Stimulated activated CD4-positive, alpha-beta T cell treated with anti-CD3 and anti-CD28 coated beads, TNF-alpha, amount 100 ng/mL, for 4 hours (primary cell): ENCODE measurements at places on chromosomes 16 and 17.

DNA sequence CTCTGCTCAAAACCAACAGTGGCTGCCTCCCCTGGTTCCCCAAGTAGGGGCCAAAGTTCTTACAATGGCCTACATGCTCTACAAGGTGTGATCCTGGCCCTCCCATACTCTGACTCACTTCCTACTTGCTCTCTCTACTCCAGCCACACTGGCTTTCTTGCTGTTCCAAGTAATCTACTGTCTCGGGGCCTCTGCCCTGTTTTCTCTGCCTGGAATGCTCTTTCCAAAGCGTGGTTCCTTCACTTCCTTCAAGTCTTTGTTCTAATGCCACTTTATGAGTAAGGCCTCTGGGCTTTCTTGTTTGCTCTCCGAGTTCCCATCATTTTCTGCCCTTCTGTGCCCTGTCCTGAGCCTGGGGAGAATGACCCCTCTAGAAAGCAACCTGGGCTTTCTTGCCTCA lies 4.1 kb upstream of the CDH3 start:
- DNase-seq, result no peak

DNA sequence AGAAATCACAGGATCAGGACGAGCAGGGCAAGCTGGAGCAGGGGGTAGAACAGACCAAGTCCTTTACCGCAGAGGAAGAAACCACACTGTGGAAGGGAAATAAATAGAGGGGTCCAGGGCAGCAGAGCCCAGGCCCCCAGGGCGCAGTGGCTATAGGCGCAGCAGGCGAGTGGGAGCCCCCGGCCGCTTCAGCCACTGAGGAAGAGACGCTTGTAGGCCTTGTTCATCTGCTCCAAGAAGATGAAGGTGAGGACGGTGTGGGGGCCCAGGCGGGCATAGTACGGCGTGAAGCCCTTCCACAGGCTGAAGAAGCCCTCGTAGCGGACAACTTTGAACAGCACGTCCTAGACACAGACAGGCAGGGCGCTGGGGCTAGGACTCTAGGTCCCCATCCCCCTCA lies 2.3 kb downstream of the SLC25A11 start:
- DNase-seq, result no peak

DNA sequence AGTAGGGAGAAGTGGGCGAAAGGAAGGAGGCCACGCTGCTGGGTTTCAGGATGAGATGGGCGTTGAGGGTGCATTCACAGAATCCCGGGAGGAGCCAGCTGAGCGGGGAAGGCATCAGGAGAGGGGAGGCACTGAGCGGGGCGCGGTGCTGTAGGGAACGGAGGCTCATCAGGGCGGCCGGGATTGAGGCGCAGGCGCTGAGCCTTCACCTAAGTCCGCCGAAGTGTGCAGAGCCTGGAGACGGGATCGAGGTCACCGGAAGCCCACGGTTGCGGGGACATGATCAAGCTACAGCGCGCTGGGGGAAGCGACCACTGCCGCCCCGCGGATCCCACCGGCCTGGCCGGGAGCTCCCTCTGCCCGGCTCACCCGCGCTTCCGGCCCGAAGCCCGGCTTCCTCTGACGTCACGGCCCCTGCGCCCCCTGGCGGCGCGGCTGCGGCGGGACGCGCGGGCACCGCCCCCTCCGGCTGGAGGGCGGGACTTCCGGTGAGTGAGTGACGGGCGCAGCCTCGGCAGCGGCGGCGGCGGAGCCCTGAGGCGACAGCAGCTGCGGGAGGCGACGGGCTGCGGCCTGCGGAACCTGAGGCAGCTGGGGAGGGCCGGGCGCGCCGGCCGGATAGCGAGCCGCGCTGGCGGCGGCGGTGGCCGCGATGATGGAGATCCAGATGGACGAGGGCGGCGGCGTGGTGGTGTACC lies at the start of gene MAPK8IP3:
Gene MAPK8IP3, plus strand, starts transcription at position 508 of the 698 bp plus-strand sequence. Its CDS starts 145 bp downstream, at position 653.
- DNase-seq, result peak; percentile 90

DNA sequence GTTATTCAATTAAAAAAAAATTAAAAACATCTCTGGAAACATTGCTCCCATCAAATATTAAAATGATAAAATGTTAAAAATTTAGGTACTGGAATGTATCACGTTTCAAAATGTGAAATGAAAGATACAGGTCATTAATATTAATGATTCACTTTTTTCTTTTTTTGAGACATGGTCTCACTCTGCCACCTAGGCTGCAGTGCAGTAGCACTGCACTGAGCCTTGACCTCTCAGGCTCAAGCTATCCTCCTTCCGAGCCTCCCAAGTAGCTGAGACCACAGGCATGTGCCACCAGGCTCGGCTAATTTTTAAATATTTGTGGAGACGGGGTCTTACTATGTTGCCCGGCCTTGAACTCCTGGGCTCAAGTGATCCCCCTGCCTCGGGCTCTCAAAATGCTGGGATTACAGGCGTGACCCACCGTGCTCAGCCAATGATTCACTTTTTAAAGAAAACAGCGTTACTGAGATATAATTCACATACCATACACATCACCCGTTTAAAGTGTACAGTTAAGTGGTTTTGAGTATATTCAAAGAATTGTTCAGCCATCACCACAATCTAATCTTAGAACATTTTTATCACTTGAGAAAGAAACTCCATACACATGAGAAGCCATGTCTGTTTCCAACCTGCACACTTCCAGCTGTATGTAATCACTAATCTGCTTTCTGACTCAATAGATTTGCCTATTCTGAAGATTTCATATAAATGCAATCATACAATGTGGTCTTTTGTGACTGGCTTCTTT lies 19.1 kb upstream of the NETO2 start:
- DNase-seq, result no peak

GRCh38 chr17:9107527-9107926 lies 86.2 kb downstream of the NTN1 start:
- no peak for DNase-seq

GRCh38 chr16:89599451-89599858 lies 14.0 kb upstream of the DPEP1 start:
- DNase-seq, result no peak

DNA sequence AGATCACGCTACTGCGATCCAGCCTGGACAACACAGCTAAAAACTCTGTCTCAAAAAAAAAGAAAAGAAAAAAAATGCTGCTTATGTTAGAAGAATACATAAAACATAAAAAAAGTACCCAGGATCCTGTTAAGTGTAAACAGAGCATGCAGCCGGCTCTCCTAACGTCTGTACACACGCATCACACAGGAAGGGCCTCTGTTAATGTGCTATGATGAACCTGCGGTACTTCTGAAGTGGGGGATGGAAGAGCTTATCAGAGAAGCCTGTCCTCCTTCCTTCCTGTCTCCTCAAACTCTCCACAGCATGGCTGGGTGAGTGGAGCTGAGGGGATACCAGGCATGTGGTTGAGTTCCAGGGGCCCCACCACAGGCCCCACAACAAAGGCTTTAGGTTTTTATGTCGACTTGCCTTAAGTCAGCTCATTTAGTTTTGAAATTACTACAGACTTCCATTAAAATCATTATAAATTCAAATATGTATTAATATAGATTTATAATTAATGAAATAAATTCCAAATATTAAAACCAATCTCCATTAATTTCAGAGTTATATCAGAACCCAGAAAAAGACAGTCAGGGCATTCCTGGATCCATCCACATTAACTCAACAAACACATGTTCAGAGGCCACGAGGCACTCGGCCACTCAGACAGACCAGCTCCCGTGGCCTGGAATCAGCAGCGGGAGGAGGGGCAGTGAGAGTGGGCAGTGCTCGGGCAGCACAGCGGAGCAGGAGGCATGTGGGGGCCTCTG lies 11.7 kb downstream of the CCDC57 start:
- DNase-seq, result no peak

DNA sequence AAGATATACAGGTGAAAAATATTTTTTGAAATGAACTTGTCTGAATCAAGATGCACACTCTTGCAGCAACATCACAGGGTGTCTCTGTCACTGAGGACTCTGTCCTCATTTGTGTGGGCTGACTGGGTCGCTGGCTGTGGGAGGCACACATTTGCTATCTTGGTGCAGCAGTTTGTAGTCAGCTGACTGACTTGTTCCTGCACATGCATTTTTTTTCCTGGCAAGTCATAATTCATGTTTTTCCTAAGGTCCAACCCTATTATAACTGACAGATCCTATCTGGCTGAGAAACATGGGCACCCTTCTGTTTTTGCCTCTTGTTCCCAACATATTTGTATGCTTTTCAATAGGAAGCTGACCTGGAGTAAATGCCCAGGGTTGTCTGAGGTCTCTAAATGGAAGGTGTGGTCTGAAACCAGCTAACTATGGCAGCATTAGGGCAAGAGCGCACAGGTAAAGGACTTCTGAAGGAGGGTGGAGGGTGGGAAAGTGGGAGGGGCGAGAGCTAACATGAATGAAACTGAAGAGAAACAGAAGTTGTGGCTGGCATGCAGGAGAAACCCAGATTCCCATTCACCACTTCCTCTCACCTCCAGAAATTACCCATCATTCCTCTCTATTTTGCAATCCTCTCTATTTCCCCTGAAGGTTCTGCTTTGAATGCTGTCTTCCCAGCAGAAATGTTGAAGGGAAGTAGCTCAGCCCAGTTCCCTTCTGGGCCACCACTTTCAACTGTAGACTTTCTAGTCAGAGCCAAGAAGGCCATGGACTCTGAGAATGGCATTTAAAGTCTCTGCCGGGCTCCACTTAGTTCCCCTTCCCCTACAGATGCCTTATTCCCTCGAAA lies 166.1 kb downstream of the PRKCA start:
- DNase-seq, result no peak

DNA sequence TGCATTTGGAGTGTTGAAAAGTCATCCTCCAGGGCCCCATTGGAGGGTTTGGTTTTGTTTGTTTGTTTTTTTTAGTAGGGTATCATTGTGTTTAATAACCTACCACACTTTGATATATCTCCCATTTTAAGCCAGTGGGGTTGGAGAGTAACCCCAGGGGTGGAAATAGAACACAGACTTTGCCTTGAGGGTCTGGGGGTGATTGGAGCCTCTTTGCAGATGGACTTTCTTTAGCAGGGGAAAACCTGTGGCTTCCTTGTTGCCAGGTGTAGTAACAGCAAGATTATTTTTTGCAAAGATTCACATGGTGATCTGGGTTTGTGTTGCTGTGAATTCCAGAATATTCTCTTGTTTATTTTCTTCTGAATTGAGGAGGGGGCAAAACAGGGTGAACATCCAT lies 1.5 kb downstream of the ABCC1 start:
- DNase-seq, result no peak

DNA sequence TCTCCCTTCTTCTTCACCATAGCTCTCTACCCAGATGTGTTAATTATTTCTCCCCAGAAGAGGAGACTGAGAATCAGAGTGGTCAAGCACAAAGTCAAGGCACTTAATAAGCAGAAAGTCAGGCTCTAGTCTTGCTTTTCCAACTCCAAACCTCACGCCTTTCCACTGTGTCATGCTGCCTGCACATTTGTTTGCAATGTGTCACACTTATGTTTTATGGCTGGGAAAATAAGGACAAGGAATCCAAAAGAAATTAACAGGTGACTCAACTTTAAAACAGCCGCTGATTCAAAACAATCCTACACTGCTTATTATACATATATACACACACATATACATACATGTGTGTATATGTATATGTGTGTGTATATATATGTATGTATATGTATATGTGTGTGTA lies 255.7 kb upstream of the DYNLRB2 start:
- no peak for DNase-seq

- DNase-seq, result no peak
Observed at GRCh38 chr16:4654011-4654963, 29.7 kb downstream of the MGRN1 start.

DNA sequence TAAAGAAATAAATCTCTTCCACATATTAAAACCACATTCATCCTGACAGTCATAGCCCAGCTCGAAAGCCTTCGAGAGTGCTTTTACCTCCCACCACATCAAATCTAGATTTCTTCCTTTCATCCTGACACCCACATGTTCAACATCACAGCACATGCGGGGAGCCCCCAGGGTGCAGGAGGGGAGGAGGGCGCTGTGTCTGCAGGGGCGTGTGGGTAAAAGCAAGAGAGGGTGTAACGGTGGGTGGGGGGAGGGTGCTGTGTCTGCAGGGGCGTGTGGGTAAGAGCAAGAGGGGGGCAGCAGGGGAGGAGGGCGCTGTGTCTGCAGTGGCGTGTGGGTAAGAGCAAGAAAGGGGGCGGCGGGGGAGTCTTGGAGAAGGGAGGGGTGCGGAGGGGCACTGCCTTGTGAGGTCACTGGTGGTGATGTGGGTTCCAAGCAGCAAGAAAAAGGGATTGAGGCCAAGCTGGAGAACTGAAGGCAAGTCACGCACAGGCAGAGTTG lies 34.7 kb downstream of the ADCY9 start:
- DNase-seq, result peak; percentile 33

GRCh38 chr16:74556375-74556922 lies 50.5 kb downstream of the GLG1 start:
- DNase-seq, result no peak

DNA sequence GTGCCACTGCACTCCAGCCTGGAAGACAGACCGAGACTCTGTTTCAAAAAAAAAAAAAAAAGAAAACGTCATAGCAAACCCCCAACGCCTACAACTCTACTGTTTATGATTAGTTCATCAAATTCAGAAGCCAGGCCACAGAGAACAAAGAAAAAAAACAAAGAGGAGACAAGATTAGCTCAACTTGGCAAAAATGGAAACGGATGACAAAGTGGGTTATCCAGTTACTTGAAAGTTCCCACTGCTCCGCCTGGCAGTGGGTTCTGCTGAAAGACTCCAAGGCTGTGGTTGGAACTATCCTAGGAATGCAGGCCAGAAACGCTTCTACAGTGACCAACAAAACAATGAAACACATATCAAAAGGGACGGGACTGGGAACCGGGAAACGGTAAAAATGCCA lies 53.1 kb downstream of the MRM3 start:
- no peak for DNase-seq

DNA sequence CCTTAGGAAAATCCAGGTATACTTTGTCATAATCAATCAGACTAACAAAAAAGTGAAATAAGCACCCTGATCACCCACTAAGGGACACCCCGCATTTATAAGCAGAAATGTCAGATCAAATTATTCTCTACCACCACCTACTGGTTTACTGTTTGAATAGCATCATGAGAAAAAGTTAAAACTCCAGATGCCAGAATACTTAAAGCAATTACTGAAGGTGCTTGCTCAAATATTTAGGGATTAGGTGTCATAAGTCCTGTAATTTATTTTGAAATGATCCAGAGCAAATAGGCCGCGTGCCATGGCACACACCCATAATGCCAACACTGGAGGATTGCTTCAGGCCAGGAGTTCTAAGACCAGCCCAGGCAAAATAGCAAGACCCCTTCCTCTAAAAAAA lies 2.3 kb downstream of the TOP2A start:
- no peak for DNase-seq

- no peak for DNase-seq
Observed at GRCh38 chr16:25189305-25189704, 27.4 kb upstream of the AQP8 start.

DNA sequence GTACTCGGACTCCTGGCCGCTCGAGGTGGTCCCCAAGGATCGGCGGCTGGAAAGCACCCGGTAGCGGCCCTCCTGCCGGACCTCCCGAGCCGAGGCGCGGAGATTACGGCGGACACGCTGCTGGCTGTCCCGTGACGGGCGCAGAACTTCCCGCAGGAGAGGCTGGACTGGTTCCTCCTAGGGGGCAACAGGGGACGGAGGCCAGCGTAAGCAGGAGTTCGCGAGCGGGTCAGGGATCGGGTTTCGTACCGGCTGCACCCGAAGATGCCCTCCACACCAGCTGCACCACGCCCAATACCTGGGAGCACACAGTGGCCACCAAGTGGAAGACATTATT lies 341 bp downstream of the SLC7A6OS start:
- DNase-seq, result peak; percentile 20
